ENCODE measurements at places on chromosomes 1 and 21.

GRCh38 chr1:230365723-230366307, 60.3 kb downstream of the PGBD5 start:
- DNase-seq, result no peak

DNA sequence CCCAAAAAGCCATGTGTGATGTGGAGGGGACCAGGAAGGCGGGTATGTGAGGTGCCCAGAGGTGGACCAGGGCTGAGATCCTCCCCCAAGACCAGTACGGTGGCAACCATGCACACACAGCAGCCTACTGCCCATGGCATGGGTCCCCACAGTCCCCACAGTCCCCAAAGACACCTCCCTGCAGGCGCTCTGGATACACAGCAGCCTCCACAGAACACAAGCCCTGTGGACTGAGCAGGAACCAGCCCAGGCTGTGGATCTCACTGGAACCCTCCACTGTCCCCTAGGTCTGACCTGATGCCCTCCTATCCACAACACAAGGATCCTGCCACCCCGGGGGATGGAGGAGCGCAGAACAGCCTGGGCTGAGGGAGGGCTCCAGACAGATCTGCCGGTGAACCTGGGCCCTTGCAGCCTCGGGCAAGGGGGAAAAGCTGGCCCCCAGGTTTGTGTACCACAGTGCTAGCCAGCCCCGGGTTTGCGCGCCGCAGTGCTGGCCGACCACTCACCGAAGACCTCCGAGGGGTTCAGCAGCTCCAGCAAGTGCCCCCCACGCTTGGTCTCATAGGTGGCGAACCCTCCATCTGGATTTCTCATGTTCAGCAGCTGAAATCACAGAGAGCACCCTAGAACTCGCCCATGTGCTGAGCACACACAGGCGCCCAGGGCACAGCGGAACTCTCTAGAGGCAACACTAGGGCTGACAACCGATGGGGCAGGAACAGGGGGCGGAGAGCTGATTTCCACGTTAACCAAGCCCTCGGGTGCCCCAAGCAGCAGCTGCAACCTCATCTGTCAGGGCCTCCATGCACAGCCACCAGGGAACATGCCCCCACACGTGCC, 22.1 kb upstream of the SPATC1L start:
- no peak for DNase-seq

DNA sequence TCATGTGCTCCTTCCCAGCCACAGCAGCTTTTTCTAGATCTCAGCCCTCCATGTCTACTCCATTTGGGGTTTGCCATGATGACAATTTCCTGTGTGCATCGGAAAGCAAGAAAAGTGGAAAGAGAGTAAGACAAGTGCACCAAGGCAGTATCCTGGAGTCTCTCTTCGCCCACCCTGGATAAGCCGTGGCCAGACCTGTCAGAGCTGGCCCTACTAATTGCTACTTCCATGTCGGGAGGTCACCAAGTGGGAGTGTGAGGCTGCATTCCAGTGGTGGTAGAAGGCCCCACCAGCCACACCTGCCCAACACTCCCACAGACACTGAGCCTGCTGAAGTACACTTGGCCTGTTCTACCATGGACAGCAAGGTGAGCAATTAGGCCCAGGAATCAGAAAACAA, 14.0 kb upstream of the LORICRIN start:
- DNase-seq, result no peak

GRCh38 chr21:28671549-28672195, 321.0 kb downstream of the LTN1 start:
- DNase-seq, result no peak

DNA sequence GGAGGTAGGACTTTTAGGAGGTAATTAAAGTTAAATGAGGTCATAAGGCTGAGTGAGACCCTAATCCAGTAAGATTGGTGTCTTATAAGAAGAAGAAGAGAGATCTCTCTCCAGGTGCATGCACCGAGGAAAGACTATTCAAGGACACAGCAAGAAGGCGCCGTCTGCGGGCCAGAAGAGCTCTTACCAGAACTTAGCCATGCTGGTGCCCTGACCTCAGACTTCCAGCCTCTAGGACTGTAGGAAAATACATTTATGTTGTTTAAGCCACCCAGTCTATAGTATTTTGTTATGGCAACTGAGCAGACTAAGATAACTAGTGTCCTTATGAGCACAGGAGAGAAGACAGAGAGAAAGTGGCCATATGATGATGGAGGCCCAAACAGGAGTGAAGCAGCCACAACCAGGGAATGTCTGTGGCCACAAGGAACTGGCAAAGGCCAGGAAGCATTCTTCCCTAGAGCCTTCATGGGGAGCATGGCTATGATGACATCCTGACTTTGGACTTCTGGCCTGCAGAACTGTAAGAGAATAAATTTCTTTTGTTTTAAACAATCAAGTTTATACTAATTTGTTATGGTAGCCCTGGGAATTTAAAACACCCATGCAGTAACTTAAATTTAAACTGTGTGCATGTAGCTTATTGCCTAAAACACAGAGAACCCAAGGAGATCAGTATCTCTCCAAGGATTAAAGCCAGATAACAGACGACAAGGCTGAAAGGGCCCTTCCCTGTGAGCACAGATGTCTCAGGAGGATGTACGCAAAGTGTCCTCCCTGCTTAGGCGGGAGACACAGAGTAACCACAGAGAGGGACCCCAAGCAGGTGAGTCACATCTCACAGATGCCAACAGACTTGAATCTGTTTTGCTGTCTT, 9.9 kb upstream of the CD58 start:
- DNase-seq, result no peak

DNA sequence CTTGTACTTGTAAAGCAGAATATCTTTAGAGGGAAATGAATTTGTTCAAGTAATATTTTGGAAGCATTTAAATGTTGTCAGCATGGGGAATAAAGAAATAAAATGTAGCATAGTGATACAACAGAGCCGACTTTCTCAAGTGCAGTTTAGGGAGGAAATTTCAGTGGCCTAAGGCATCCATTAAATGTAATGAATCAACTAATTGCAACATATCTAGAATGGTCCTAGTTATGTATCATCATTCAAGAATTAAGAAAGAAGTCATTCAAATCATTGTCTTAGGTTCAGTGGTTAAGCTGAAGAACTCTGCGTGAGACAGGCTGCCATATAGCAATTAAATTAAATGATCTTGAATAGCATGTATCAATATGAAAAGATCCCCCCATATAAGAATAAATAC, 360.7 kb downstream of the TBX15 start:
- DNase-seq, result no peak

DNA sequence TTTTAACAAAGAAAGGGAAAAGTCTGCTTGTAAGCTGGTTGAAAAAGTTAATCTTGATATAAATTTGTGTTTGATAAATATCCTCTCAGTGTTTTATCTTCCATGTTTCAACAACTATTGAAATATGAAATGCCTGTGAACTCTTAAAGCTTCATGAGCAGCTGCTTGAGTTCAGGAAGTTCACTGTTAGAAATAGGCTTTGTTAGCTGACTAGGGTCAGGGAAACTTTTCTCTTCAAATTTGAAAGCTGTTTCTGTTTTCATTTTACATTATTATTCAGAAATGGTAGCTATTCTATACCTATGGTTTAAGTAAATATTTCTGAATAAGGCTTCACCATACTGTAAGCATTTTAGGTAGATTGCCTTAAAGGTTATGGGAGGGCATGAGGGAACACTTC, 191.7 kb downstream of the HS2ST1 start:
- no peak for DNase-seq
